ENCODE measurements at places on chromosomes 13 and 19.

DNA sequence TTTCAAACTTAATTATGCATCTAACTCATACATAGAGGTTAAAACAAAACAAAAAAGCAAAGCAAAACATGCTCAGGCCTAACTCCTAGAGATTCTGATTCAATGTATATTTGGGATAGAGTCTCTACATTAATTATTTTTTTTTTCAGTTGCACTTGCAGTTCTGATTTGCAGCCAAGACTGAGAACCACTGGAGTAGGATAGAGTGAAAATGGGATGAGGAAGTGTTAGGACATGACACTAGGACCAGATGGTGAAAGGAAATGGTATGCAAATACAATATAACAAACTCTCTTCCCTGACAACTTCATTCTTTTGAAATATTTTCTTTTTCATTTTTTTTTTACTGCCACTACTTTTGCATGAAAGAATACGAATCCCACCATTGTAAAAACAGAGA, 1.8 kb downstream of the CCDC122 start:
- no peak for DNase-seq

DNA sequence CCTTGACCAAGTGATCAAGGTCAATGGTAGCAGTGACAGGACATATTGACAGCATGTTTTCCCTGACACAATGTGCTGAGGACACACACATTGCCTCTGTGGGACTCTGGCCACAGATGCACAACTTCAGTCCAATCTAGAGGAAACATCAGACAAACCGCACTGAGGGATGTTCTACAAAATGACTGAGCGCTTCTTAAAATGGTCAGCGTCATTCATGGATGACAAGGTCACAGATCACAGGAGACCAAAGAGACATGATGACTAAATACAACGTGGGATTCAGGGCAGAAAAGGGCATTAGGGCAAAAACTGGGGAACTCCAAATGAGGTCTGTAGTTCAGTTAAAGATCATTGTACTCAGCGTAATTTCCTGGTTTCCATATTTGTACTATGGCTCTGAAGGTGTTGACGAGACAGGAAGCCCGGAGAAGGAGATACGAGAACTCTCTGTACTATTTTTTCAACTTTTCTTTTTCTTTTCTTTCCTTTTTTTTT, 20.6 kb downstream of the PBX4 start:
- DNase-seq: no peak

DNA sequence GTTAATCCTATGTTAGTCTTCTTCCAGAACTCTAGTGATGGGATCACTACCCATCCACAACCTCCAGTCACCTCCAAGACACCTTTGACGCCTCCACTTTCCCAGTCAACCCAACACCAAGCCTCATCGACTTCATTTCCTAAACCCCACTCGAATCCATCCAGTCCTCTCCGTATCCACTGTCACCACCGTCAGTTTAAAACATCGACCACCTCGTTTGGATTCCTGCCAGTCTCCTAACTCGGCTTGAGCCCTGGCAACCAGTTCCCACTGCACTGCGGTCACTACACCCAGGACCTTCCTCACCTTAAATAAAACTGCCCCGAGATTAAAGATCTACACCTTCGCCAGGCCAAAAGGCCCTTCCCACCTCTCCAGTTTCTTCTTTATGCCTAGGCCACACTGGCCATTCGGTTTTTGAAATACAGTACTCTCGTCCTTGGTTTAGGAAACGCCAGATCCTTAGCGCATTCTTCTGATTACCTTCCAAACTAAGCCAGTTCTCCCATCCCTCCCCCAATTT, 1.2 kb downstream of the MTIF3 start:
- no peak for DNase-seq

GRCh38 chr13:109567315-109567714, 219.1 kb downstream of the IRS2 start:
- no peak for DNase-seq

DNA sequence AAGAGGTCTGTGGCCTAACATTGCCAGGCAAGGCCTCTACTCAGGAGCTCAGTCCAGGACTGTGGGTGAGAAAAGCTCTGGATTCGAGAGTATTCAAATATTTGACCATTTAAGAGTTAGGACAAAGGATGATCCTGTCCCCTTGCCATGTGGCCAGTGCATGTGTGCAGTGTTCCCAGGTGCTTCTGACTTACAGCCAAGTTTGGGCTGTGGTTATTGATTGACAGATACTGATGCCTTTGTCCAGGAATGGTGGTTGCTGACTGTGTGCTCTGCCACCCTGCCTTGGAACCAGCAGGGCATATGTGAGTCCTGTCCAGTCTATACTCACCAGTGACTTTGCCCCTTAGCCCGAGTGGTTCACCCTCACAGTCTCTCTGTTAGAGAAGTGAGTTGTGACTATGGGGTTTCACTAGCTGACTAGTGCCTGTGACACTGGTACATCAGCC, 51.9 kb downstream of the GARRE1 start:
- no peak for DNase-seq

Measured in AG09319 (cell line).